ENCODE measurements at places on chromosomes 11 and 22.

GRCh38 chr22:43017525-43018460 lies 2.8 kb upstream of the PACSIN2 start:
- DNase-seq, result no peak

GRCh38 chr22:25898707-25899365 lies 156.8 kb downstream of the MYO18B start:
- peak; percentile 54 for DNase-seq

- no peak for DNase-seq
Measured at GRCh38 chr11:4699697-4700435, 2.2 kb upstream of the OR51E2 start.

DNA sequence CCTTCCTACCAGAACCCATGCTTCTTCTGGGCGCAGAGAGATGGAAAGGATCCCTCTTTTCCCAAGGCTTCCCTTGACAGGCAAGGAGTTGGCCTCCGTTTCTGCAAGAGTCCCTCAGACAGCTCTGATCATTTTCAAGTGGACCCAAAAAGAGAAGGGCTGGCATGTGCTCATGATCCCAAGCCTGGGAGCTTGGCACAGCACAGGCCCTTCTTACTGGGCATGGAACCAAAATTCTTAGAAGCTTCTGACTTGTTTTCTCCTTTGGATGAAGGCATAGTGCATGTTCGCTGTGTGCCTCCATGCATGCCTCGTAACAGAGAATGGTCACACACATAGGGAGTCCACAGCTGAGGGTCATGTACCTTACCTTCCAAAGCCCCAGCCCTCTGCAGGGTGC lies 449.6 kb downstream of the MIAT start:
- DNase-seq, result no peak

- DNase-seq, result no peak
Measured at GRCh38 chr22:44537015-44537414, 39.0 kb upstream of the RTL6 start.

DNA sequence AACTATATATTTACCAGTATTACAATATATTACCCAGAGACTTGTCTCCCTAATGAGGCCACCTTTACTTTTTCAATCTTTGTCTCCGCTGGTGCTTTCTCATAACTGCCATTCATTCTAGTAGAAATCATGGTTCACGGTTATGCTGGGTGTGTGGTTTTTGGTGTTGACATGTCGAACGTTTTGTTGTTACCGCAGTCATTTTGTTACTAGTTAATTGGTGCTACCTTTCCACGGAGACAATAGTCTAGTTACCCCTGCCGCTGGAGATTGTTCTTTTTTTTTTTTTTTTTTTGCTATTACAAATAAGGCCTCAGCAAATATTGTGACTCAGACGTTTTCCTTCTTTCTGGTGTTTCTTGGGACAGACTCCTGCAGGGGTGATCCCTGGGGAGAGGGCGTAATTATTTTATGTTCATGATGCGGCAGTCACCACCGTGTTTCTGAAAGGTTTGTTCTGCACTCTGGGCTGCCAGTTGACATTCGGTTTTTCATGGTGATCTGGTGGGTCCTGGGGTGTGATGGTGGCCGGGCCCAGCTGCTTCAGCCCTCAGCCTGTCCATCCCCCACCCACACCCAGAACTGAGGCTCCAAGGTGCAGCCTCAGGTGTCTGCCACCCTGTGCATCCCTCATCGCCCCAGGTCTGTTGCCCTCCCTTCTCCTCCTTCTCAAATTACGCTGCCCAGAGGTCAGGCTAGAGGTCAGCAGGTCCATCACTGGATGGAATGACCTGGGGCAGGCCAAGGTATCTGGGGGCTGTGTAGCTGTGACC lies 28.6 kb downstream of the LRP5 start:
- no peak for DNase-seq

- no peak for DNase-seq
Measured at GRCh38 chr11:85947431-85948272, 92.5 kb downstream of the CCDC83 start.

DNA sequence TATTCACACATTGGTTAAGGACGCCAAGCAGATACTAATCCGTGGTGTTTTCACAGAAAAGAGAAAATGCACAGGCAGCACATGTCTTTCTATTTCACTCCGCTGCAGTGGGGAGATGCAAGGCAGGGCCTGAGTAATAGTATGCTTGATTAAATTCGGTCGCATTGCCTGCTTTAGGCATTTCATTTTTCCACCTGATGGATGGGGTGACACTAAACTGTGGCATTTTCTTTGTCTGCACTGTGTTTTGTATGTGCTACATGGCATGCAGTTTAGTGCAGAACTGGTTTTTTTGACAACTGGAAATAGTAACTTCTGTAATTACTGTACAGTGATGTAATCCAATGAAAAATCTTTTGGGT lies 94.9 kb downstream of the SLC17A6 start:
- DNase-seq, result no peak

DNA sequence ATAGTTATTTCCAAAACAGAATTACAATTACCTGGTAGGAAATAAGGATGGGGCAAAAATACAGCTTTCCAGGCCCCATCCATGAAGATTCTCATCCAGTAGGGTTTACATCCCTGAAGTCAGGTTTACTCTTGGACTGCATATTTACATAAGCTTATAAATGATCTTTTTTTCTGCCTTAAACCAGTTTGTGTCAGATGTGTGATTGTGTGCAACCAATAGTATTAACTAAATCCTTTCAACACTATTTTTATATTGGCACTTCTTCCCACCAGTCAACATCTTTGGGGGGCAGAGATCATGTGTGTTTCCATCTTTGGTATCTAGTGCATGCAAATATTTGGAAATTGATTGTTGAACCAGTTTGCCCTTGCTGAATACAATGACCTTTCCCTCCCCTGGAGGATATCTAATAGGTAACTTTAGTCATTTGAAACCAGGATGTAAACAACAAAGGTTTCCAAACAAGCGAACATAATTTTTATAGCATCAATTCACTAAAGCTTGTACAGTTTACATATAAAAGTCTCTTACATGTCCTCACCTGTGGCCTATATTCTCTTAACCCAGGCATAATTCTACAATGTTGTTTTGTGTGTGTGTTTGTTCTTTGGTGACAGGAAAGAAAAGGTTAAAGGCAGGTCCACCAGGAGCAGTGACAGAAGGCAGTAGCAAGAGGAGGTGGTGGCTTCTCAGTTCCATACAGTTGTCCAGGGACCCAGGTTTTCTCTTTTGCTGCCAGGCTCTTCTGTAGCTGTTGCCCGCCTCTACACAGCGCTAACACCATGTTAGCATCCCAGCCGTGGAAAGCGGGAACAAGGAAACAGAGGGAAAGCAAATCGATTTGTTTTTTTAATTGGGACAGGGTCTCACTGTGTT lies 1.7 kb upstream of the ME3 start:
- no peak for DNase-seq

DNA sequence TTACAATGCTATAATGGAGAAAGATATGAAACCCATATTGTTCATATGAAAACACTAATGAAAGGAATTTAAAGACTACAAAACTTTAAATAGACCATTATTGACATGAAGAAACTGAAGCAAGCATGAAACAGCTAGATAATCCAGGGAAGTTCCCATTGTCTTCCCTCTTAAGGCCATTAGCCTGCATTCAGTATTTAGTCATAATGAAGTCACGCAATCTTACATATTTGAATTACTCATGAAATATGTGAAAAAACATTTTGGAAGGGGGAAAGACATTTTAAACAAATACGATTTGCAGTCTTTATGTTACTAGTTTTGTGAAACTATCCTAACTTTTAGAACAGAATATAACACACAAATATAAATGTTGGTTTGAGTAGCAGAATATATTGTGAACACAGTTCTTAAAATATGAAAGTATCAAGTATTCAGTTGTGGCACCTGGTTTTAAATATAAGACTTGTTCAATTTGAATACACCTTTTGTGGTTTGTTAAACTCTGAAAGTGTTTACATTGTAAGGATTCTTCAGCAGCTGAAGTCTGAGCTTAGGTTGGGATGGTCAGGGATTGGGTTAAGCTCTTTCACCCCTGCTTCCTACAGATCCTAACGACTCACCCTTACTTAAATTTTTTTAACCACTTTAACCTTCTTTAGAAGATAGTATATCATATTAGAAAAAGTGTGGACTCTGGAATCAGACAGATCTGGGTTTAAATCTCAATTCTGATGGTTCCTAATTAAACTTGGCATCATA lies 500.3 kb upstream of the TENM4 start:
- DNase-seq, result no peak

GRCh38 chr11:13334034-13334786 lies 56.6 kb downstream of the BMAL1 start:
- no peak for DNase-seq

DNA sequence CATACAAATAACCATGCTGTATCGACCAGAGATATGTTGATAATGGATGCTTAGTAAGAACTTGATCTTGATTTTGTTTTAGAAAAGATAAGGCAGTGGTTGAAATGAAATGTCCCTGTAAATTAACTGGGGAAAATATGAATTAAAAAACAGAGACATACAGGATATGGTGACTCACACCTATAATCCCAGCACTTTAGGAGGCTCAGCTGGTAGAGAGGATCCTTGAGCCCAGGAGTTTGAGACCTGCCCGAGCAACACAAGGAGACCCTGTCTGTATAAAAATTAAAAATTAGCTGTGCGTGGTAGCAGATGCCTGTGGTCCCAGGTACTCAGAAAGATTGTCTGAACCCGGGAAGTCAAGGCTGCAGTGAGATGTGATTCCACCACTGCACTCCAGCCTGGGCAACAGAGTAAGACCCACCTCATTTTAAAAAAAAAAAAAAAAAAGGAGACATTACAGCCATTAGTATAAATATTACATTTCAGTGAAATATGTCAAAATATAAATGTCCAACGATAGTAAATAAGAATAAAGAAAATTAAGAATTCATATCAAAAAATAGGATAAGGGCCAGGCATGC lies 4.6 kb downstream of the PICALM start:
- DNase-seq, result no peak

DNA sequence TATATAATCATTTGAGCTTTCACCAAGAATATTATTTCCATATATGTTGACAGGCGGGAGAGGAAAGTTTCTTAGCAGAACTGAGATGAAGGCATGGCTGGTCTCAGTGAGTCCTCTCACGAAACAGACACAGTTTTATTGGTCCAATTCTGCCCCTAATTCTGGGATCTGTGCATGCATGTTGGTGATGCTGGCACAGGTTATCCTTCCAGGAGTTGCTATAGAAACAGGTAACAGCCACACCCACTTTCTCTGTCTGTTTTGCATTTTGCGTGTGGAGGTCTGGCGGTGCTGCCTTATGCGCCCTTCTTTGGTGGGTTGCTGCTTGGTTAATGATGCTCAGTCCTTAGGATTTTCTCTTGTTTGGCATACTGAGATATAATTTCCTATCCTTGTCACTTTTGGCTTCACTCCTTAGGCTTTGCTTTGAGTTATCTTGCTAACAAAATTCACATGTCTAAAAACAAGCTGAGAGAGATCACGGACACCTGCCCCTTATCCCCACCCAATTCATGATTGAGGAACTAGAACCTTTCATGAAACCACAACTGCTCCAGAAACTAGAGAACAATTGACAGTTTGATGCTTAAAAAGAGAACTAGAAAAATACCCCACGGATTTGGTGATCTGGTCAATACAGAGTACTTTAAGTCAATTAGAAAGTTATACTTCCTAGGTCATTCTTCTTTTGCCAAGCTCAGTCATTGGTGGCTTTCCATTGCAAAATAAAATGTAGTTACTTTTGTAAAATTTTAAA lies 189.3 kb downstream of the FAT3 start:
- DNase-seq, result no peak

- DNase-seq, result no peak
Measured at GRCh38 chr11:66639066-66639813, 737 bp downstream of the RBM4 start.

GRCh38 chr22:41976070-41976901 lies 7.0 kb downstream of the SEPTIN3 start:
- peak; percentile 91 for DNase-seq

DNA sequence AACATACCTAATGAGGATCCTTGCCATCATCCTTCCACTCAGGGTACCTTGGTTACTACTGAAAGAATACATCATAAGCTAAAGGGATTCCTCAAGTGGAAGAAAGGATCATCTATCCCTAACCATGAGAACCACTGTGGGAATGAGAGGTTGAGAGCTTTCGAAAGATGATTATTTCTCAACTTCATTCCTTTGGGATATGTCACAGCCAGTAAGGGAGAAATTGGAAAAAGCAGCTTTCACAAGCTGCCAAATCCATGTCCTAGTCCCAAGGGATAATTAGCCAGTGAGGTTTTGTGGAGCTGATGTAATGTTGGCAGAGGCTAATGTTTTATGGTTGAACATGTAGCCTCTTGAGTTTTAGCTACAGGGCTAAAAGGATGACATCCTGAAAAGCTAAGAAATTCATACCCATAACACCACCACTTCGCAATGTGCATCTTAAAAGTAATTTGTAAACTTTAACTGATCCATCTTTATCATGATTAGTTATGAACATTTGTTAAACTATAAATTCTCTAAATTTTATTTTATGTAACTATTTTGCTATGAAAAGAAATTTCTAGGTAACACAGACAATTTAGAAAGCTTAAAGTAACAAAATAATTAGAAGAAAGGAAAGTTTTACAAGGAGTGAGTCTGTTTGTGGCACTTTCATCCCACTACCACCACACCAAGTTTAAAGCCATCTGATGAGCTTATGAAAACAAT lies 123.9 kb downstream of the MRTFA start:
- no peak for DNase-seq
